Suppressor macrophage treated with lipopolysaccharide for 4 hours (primary cell): ENCODE measurements at places on chromosomes 4 and X.

- DNase-seq: no peak
Measured at GRCh38 chr4:112881842-112882241, 167.6 kb upstream of the ANK2 start.

DNA sequence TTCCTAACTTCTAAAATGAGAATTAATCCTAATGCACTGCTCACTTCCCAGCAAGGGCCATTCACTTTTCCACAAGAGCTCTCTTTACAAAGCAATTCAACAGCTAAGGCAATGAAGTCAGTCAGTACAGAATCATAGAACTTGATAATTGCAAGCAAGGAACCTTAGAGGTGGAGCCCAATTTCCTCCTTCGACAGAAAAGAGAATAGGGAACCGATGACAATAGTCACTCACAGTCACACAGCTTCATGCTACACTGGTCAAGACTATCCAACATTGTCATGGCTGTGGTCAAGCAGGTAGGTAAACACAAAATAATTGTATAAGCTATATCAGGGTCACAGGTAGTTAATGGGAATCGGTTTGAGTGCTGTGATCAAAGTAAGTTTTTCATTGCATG lies 90.0 kb downstream of the ELOVL6 start:
- peak; percentile 37 for DNase-seq

DNA sequence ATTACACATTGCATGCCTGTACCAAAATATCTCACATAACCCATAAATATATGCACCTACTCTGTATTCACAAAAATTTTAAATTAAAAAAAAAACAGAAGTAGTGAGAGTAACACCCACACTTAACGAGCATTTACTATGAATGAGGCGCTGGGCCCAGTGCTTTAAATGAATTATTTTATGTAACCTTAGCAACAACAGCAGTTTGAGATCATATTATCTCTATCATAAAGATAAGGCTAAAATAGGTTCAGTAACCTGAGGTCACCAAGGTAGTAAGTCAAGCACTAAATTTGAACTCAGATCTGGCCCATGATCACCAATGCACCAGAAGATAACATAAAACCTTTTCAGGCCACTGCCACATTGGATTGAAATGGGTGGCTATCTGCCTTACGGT lies 5.3 kb upstream of the PROM1 start:
- DNase-seq: no peak

DNA sequence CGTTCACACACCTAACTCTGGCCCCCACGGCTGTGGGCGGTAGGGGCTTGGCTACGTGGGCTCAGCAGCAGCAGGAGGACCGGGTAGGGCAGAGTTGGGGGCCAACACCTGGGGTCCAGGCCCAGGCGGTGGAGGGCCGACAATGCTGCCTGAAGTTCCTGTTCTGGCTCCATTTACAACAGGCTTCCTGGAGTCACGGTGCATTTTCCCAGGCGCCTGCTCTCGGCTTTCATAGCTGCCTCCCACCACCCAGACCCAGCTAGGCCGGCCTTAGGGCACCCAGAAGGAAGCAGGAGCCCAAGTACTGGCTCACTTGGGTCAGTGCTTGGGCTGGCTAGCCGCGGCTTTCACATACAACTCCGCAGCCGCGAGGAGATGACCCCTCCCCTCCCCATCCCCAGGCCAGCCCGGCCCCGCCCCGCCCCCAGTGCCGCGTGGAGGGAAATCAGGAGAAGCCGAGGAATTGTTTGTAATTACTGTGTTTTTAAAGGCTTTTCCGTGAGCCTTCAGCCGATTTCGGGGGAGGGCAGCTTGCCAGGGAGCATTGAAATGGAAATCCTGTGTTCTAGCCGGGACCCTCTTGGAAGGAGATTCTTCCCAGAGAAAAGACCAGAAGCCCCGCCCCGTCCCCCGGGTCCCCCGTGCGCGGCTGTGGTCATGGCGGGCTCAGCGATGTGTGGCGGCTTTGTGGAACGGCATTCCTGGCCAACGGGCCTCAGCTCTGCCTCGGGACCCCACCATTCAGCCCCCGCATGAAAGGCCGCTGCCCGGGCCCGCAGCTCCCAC lies 28.5 kb downstream of the PJA1 start:
- no peak for DNase-seq

DNA sequence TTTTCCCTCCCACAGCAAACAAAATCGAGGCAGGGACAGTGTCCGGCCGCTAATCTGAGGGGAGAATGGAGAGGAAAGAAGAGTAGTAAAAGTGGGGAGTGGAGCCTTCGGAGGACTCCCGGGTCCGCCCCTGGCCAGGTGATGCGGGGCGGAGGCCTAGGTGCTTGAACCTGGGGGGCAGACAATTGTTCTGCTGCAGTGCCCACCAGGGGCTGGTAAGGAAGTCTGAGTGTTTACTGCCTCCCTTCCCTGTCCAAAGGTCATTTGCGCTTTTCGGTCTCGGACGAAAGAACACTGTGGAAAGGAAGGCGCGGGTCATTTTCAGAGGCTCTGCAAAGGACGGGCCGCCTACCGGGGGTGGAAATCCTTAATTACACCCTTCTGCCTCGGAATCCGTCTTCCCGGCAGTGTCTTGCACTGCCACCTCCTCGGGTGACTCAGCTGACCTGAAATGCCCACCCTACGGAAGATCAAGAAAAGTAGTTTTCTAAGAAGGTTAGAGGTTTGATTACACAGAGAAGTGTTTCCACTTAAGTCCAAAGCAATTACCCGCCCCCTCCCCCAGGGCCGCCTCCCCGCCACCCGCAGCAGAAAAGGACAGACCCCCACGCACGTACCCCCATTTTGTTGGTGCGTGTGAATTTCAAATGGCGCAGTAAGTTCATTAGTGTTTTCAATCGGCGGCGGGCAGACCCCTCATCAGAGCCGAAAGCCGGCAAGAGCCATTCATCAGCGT lies 99.9 kb upstream of the TENM3 start:
- DNase-seq: no peak

DNA sequence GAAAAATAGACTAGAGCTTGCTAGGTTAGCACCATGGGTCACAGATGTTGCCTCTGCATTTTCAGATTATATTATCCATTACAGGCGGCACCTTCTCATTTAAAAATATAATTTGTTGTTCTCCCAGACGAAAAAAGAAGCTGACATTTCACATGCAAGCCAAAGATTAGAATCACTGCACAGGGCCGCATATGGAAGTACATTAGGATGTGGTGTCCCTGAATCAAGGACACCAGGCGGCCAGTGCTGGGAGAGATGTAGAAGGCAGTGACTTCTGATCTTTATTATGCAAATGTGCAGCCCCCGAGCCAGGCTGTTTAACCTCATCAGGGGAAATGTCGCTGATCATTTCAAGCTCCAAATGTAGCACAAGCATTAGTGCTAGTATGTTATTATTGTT lies 22.8 kb downstream of the REELD1 start:
- DNase-seq: no peak

DNA sequence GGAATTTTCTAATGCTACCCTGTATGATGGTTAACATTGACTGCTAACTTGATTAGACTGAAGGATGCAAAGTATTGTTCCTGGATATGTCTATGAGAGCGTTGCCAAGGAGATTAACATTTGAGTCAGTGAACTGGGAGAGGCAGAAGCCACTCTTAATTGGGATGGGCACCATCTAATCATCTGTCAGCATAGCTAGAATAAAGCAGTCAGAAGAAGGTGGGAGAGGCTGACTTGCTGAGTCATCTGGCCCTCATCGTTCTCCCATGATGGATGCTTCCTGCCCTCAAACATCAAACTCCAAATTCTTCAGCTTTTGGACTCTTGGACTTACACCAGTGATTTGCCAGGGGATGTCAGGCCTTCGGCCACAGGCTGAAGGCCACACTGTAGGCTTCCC lies 878.5 kb downstream of the PCDH7 start:
- DNase-seq: no peak

- DNase-seq: peak; percentile 70
Measured at GRCh38 chr4:42280327-42281095, 116.8 kb upstream of the SHISA3 start.

- no peak for DNase-seq
Measured at GRCh38 chr4:17562157-17562556, 14.8 kb upstream of the LAP3 start.

DNA sequence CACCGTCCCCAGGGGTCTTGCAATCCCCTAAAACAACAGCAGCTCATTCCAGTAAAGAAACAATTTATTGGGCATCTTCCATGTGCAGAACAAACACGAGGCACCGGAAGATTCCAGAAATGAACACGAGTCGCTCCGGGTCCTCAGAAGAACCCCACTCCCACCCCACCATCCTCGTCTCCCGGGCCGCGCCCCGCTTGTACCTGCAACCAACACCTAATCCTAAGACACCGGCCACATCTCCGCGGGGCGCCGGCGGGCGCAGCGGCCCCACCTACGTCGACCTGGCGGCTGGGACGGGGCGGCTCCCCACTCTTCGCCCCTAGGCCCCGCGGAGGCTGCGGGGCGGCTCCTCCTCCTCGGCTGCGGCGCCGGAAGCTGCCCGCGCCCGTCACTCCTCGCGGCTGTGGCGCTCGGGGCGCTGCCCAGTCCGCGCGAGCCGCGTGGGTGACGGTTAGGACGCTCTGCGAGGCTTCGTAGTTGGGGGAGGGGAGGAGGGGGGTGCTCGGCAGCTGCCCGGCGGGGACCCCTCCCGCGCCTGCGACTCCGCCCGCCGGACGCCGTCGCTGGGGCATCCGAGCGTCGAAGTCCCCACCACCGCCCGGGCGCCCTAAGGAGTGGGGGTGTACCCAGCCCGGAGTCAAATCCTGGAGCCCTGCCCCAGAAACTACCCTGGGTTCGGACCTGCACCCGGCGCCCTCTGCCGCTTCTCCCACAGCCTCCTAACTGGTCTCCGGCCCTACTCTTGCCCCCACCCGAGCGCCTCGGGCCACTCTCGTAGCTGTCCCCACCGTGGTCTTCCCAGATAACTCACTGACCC lies at the start of gene CCDC158:
TSS of gene CCDC158 (minus strand) at position 380 of the 820 bp plus-strand sequence. CDS start 17,934 bp downstream, outside the sequence.
- DNase-seq: peak; percentile 16

- no peak for DNase-seq
Measured at GRCh38 chr4:72525938-72526337, 43.1 kb downstream of the ADAMTS3 start.

GRCh38 chr4:139854668-139855403 lies 189.2 kb downstream of the MGST2 start:
- DNase-seq: no peak

GRCh38 chr4:186644311-186644638 lies 79.4 kb downstream of the FAT1 start:
- no peak for DNase-seq
